Gastroesophageal sphincter (tissue), 4 donors: ENCODE measurements at places on chromosomes 16 and 17. TPM values are rescaled to one million over a fixed set of nuclear protein-coding genes. Genes with fewer than 3 reads are reported as not detected.
A peak's percentile ranks its signal among the peaks of the same experiment; 100 is the strongest.

DNA sequence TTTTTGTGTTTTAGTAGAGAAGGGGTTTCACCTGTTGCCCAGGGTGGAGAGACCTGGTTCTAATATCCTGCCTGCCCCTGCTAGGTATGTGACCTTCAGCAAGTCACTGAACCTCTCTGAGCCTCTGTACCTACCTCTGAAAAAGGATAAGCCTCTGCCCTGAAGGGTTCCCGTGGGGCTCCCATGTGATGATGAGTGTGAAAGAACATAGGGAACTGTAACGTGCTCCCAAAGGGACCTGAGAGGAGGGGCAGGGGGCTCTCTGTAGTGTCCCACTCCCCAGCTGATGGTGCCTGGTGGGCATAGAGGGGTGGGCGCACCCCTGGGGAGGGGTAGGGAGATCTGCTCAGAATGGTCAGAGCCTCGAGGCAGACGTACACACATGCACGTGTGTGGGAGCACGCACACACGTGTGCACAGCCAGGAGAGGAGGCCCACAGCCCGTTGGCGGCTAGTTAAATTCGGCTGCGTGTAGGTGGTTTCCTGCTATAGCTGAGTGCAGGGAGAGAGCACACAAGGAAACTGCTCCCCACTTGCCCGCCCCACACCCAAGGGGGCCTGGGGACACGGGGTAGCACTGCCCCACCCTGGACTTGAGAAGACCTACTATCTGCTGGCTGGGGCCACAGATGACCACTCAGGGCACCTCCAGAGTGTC is 6.7 kb downstream of the KCNH4 start:
- ATAC-seq = no peak

GRCh38 chr17:67525239-67526135 is 148.4 kb downstream of the PITPNC1 start:
- ATAC-seq = no peak

DNA sequence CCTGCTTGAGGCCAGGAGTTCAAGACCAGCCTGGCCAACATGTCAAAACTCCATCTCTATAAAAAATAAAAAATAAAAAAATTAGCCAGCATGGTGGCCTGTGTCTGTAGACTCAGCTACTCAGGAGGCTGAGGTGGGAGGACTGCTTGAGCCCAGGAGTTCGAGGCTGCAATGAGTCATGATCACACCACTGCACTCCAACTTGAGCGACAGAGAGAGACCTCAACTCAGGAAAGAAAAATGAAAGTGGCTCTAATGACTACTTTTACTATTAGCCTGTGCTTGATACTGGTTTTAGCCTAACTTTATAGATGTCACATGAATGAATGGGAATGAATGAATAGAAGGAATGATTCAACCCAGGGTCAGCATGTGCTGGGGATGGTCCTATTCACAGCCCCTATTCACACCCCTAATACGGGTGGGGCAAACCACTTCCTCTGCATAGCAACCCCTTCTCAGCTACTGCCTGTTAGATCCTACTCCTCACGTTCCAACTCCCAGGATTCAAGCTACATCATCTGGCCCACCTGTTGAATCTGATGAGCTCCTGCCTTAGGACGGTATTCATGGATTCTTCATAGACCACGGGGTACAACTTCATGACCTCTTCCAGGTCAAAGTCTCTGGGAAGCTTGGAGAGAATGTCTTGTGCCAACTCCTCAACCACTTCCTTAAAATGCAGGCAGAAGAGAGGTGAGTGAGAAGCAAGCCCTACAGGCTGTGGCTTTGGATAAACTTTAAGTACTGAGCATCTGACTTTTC is 40.5 kb downstream of the LYRM1 start:
- ATAC-seq = no peak

- ATAC-seq = no peak
These were observed 59.9 kb upstream of the GRIN2A start for GRCh38 chr16:10242097-10242496.

GRCh38 chr16:74064120-74064735 is 232.4 kb upstream of the PSMD7 start:
- ATAC-seq = no peak

- ATAC-seq = no peak
These were observed 24.9 kb downstream of the KIAA0513 start for GRCh38 chr16:85052536-85052935.

- ATAC-seq = no peak
These were observed 14.9 kb downstream of the ENPP7 start for GRCh38 chr17:79745641-79746105.

- ATAC-seq = peak; percentile 99
These were observed 82.3 kb downstream of the CCDC182 start for GRCh38 chr17:57662644-57663308.

DNA sequence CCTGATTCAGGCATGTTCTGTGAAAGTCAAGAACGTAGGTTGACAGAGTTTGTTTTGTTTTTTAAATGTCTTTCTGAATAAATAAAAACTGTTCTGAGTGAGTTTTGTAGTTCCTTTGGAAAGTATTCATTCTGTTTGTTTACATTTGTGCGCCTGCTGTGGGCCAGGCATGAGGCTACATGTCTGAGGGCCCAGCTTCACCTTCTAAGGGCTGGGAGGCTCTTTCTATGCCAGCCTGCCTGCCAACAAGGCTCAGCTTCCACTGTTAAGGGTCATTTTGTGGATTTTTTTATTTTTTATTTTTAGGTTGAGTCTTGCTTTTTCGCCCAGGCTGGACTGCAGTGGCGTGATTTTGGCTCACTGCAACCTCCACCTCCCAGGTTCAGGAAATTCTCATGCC is 6.1 kb downstream of the WWOX start:
- no peak for ATAC-seq

DNA sequence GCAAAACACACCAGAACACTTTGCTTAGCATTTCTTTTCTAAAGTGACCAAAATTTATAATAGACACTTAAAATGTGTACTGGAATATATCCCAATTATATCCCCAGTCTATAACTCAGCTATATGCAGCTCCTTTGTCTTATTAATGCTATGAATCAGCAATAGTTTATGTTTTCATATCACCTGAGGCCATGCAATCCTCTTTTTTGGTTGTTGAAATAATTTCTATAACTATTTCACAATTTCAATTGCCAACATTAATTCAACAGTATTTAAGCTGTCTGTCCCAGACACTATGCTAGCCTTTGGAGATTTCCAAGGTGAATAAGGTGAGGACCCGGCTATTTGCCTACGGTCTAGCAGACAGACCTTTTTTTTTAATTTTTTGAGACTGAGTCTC is 17.2 kb upstream of the BMERB1 start:
- ATAC-seq = no peak

DNA sequence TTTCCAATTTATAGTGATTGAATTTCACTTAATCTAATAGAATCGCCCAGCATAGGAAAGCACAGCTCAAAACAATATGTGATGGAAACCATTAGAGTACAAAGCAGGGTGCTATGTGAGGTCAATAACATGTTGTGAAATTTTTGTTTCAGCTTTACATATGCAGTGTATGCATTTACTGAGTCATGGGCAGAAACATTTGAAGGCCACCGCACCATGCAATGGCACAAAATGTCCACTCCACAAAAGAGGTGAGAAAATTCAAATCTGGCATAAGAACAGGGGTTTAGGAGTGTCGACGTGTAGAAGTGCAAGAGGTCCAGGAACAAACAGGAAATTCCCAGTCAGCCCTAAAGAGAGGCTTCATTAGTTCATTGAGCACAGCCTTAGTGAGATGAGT is 131.2 kb downstream of the ANKFN1 start:
- ATAC-seq = no peak

- ATAC-seq = peak; percentile 70
These were observed 5.6 kb upstream of the CRYM start for GRCh38 chr16:21283521-21284289.

DNA sequence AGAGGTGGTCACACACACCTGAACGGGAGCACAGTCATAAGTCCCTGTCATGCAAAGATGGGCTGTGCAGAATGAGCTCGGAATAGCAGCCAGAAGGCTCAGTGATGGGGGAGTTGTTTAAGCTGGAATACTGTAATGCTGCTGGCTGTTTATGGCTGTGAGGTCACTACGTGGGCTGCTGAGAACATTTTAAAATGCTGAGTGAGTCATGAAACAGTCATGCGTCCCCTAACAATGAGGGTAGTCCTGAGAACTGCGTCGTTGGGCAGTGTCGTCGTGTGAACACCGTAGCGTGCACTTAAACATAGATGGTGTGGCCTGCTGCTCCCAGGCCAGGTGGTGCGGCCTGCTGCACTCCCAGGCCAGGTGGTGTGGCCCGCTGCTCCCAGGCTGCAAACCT is 39.7 kb downstream of the TBCD start:
- ATAC-seq = no peak

DNA sequence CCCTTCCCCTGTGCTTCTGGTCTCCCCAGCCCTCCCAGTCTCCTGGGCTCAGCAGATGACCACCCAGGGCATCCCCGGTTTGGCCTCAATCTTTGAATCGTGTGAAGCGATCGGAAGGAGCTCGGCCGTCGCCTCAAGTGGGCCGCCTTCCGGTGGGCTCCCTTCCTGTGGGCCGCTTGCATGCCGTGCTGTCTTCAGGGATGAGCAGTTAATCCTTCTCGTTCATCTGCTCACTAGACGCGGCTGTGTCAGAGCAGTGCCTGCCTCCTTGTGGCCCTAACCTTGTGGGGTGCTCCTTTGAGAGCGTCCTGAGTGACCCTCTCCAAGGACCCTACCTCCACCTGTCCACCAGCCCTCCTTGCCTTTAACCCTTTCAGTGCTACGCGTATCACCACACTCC is 40.4 kb downstream of the BAIAP2 start:
- no peak for ATAC-seq

GRCh38 chr17:7576432-7576937 is 3.0 kb upstream of the CD68 start:
- ATAC-seq = no peak

DNA sequence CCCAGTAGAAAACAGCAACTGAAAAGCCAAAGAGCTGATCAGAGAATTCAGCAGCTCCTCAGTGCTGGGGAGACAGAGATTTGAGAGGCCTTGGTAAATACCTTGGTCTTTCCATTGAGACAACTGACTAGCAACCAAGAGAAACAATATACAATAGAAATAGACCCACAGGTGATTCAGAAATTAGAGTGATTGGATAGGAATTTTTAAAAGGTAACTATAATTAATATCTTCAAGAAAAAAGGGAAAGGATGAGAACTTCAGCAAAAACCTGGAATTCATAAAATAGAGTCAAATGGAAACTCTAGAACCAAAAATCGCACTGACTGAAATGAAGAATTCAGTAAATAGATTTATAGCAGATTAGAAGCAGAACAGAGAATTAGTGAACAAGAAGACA is 32.5 kb upstream of the ITGAX start:
- ATAC-seq = no peak

GRCh38 chr17:75487351-75488070 is 27.8 kb downstream of the CASKIN2 start:
- peak; percentile 36 for ATAC-seq

The FOXN1 gene
- total RNA-seq = 0.15 TPM

The ATAD5 gene
- total RNA-seq = 0.94 TPM

The CEP295NL gene
- 4.0 TPM for total RNA-seq

The CACNG1 gene
- total RNA-seq = not detected

The CRHR1 gene
- total RNA-seq = 0.35 TPM

The TEX19 gene
- not detected for total RNA-seq
